SHP77 treated with DMSO at 0.1 percent for 48 hours (cell line): ENCODE measurements at places on chromosomes 2 and 18.

- no peak for DNase-seq
Measured at GRCh38 chr18:58300867-58301266, 256.8 kb downstream of the NEDD4L start.

- DNase-seq, result no peak
Measured at GRCh38 chr2:107380912-107381311, 445.8 kb upstream of the RGPD4 start.

GRCh38 chr2:240591784-240592183 lies 5.2 kb downstream of the CAPN10 start:
- DNase-seq, result no peak

DNA sequence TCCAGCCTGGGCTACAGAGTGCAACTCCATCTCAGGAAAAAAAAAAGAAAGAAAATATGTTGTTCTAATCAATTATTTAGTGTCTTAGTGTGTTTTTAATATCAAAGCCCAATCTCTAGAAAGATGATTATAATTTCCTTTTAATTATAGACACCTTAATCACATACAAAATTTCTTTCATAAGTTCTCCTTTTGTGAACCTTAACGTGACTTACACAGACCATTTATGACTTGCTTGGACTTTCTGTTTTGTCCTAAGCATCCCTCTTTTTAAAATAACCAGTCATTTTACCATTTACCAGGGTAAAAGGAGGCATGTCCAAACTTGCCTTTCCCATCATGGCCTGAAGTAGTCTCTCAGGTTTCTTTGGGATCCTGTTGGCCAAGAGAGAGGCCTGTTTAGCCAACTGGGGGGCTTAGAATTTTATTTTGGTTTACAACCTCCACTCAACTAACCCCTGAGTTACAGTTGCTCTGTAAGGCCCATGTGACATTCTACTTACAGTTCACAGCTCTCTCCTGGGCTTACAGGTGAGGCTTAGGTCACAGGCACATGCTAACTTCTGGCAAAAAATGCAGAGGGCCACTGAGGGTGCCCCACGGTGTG lies 23.9 kb upstream of the GPR155 start:
- no peak for DNase-seq

DNA sequence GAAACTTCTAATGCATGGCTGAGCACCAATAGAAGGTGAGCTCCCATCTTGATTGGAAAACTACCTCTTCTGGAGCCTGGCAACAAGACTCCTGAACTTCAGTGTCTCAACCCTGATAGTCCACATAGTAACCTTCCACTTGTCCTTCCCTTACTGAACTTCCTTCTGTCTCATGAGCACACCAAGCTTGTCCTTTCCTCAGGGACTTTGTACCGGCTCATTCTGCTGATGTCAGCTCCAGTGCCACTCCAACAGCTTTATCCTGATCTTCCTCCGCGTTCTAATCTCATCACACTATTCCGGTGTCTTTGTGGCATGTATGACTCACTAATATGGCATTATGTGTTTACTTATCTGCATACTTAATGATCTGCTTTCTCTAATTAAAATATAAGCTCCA lies 862.0 kb upstream of the ID2 start:
- DNase-seq, result no peak

DNA sequence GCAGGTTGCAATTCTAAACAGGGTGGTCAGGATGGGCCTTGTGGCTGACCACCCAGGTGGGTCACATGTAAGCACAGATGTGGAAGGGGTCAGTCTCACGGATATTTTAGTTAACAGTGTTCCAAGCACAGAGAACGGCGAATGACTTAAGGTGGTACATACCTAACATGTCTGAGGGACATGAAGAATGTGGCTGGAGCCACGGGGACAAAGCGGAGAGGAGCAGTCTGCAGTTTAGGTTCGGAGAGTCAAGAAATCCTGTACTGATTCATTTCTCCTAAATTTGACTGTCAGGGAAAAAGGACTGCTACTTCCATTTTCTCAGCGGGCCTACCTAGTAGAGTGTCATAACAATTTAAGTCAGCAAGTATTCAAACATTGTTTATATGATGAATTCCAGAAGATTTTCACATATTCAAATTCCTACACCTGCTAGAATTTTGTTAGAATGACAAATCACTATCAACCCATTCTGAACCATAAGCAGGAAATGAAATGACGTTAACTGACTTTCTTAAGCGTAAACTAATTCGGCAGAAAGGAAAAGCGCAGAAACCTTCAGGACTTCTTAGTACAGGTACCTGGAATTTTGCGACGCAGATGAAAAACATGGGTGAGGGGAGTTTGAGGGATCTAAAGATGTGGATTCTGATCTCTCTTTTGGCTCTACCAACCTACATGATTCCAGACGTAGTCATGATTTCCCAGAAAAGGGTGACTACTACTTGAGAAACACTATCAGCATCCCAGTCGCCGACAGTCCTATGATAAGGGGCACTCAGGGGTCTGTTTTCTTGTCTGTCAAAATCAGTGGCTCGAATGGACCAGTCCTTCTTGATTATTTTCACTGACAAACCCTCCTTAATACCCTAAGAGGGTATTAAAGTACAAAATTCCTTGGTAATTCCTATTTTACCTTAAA lies 41.3 kb downstream of the PTPN2 start:
- no peak for DNase-seq

DNA sequence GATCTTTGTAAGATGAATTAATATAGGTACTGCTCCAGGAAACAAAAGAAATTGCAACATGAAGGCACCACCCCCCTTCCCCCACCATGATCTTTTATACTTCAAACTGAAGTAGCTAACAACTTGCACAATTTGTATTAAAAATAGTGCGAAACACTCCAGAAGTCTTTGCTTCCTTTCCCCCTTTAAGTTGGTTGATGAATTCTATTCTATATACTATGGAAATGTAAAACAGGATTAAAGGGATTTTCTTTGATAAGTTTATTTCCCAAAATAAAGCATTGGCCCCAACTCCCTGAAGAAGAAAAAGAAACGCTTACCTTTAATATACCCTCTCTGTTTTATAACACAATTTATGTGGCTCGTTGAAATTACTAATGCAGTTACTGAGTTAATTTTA lies 227.1 kb downstream of the ARHGAP15 start:
- DNase-seq, result no peak

DNA sequence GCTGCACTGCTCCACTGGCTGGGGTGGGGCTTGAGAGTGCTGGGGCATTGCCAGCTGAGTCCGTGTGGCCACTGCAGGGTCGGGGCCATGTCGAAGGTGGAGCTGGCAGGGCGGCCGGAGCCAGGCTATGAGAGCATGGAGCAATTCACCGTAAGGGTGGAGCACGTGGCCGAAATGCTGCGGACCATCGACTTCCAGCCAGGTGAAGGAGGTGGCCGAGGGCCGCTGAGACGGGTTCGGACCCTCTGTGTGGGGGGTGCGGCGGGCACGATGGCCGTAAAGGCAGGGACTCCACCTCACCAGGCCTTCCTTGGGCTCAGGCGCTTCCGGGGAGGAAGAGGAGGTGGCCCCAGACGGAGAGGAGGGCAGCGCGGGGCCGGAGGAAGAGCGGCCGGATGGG lies 2.1 kb downstream of the UCN start:
- DNase-seq, result no peak

- no peak for DNase-seq
Measured at GRCh38 chr2:174014699-174015070, 49.5 kb upstream of the SP3 start.

- no peak for DNase-seq
Measured at GRCh38 chr18:42730272-42730671, 385.2 kb downstream of the RIT2 start.

- DNase-seq, result no peak
Measured at GRCh38 chr2:102788216-102788884, 26.5 kb downstream of the TMEM182 start.

- DNase-seq, result no peak
Measured at GRCh38 chr18:48079885-48080284, 149.4 kb upstream of the SMAD2 start.

GRCh38 chr2:133586978-133587377 lies 18.7 kb upstream of the NCKAP5 start:
- DNase-seq, result no peak

GRCh38 chr2:175883586-175884194 lies 118.4 kb downstream of the LNPK start:
- DNase-seq, result no peak

GRCh38 chr2:54724560-54725342 lies 1.3 kb downstream of the EML6 start:
- DNase-seq, result peak; percentile 60

- no peak for DNase-seq
Measured at GRCh38 chr2:24482251-24482971, 8.6 kb upstream of the NCOA1 start.

GRCh38 chr2:26610504-26611335 lies 30.4 kb downstream of the CIB4 start:
- DNase-seq, result no peak

- DNase-seq, result no peak
Measured at GRCh38 chr2:239081622-239082021, 233.7 kb downstream of the TWIST2 start.

DNA sequence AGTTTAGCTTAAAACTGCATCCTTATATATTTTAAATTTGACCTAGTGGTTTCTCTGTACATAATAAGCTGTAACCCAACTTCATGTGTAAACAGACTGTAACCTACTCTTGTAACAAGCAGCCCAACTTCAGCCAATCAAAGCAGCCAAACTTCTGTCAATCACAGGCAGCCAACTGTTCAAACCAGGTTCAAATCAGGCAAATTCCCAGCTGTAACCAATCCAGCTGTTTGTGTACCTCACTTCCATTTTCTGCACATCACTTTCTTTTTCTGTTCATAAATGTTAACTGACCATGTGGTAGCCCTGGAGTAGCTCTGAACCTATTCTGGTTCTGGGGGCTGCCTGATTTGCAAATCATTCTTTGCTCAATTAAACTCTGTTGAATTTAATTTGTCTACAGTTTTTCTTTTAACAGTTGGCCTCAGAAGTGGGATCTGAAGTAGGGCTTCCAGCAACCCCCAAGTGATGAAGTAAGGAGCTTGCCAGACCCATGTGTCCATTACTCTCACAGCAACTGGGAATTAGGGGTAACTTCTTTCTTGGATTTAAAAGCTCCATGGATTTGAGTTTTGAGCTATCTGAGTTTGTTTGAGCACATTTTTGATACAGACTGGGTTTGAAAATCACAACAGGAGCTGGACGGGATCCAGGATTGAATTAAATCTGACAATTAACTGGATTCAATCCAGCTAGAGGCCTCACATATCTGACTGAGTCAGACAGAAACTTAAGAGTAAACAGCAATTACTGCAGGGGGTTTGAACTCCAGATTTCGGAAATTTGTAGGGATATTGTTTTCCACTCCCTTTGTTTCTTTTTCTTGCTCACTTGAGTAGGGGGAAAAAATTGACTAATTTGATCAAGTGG lies 1569.7 kb upstream of the SLC39A10 start:
- no peak for DNase-seq

- DNase-seq, result no peak
Measured at GRCh38 chr2:239399921-239400595, 762 bp downstream of the HDAC4 start.

- DNase-seq, result no peak
Measured at GRCh38 chr2:112728378-112729175, 7.8 kb downstream of the NT5DC4 start.

DNA sequence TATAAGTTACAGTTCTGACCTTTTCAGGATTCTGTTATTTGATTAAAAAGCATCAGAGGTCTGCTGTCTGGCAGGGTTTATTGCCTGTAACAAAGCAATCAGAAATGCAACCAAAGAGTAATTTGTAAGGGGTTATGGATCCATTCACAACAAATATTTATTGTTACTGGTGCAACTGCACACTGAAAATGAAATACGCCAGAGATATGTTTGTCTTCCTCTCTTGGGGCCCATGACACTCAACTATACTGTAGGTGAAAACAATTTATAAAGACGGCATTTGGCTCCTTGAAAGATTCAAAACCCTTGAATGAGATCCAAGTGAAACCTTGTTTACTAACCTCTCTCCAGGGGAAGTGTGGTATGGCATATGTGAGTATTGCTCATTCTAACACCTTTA lies 452.2 kb downstream of the MBD2 start:
- no peak for DNase-seq
